NCI-H774 (cell line): ENCODE measurements at places on chromosomes 4 and X.

- no peak for DNase-seq
Measured at GRCh38 chrX:149871940-149872339, 9.0 kb upstream of the MAGEA8 start.

GRCh38 chr4:128737098-128737513 lies 72.4 kb upstream of the JADE1 start:
- no peak for DNase-seq

DNA sequence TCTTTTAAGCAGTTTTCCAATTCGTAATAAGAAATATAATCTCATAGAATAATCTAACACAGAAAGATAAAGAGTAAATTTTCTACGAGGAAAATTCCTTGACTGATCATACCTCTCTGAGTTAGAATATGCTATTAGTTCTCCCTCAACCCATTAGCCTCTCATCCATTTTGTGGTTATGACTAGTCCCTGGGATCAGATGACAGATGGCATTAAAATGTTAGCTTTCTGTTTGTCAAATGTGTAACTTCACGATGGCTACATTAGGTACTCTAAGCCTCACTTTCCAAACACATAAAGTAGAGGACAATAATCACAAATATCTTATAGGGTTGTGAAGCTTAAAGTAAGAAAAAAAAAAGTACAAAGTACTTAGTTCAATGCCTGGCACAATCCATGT lies 112.2 kb downstream of the ZAR1 start:
- no peak for DNase-seq

DNA sequence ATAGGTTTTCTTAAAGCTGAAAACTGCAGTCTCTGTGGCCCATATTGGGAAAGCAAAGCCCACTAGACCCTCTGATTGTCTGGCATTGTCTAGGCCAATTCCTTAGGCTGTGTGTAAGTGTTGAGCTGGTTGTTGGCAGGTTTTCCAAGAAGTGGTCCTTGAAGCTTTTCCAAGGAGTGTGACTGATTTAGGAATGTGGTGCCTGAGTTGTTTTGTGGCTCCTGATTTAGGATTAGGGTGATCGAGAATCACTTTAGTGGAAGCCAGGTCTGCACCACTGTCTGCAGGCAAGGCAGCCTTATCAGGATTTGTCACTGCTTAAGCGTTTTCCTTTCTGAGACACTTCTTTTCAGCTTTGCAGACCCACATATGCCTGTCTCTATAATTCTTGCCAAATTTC lies 339.0 kb upstream of the DDX53 start:
- no peak for DNase-seq

- no peak for DNase-seq
Measured at GRCh38 chr4:153369021-153369420, 24.5 kb downstream of the MND1 start.

DNA sequence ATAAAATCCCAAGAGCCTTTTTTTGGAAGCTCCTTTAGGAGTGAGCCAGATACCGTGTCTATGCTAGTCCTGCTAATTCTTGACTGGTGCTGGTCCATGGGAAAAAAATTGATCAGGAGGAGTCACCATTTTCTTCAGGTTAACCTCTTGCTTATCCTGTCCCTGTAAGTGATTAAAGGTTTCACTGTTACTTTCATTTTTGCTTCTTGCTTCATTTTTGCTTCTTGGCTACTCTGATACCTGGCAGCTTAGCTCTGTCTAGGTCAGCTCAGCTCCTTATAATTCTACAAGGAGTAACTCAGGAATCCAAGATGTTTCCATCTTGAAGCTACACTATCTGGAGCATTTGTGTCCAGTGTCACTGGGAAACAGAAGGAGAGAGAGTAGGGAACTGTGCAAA lies 45.7 kb downstream of the AFM start:
- DNase-seq = no peak

DNA sequence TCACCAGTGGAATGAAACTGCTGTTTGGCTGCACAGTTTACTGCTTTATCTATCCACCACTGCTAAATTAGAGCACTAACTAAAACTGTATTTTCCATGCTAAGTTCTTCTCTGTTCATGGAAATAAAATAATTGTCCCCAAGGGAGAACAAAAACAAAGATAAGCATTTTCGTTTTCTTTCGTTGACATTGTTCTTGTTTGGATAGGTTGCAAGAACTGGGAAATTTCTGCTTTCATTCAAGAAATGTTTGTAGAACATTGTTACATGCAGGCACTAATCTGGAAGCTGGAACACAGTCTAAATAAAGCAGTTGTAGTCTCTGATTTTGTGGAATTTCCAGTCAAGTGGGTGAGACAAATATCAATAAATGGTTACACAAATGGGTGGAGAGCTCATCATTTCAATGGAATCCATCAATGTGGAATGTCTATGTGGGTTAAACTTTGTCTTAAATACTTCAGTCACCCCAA lies 5.8 kb upstream of the CXCL8 start:
- no peak for DNase-seq

DNA sequence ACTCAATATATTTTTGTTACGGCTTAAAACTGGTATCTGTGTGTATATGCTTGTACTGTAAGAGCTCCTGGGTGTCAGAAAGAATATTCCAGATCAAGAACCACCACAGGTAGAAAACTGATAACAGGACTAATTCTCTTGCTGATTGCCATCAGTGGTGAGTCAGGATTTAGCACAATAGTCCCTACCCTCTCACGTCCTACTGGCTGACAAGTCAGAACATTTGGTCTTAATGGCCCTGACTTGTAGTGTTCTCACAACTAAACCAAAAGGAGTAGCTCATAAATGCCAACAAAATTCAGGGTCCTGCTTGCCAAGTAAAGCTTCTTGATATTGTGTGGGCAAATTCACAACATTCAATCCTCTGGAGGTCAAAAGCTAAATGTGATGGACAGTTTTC lies 105.2 kb upstream of the MAB21L2 start:
- DNase-seq = no peak

- DNase-seq = no peak
Measured at GRCh38 chr4:87089368-87089767, 131.1 kb downstream of the KLHL8 start.

- no peak for DNase-seq
Measured at GRCh38 chr4:77578145-77578544, 27.5 kb upstream of the CXCL13 start.

- DNase-seq = no peak
Measured at GRCh38 chrX:48909703-48910294, 1.6 kb downstream of the SLC35A2 start.
